Activated CD8-positive, alpha-beta memory T cell treated with anti-CD3 and anti-CD28 coated beads, Interleukin-2, amount 50 U/mL, for 4 hours (primary cell): ENCODE measurements at places on chromosomes 5 and 9.
A peak's percentile ranks its signal among the peaks of the same experiment; 100 is the strongest.

DNA sequence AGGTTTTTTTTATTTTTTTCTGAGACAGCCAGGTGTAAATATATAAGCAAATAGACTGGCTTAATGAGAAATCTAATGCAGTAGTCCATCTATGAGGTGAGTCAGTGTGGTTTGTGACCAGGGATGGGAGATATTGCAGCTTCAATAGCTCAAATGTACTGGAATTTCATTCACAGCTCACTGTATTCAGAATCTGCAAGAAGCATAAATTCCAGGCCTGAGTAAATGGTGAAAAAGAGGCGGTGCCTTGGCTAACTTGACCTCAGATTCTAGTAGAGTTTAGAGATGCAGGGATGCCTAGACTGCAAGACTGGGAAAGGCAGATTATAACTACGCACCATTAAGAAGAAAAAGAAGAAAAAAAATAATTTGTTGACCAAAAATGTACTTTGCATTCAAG lies 151.9 kb upstream of the SMC2 start:
- no peak for DNase-seq

GRCh38 chr9:85332487-85332886 lies 409.3 kb downstream of the AGTPBP1 start:
- DNase-seq = no peak

- DNase-seq = no peak
Observed at GRCh38 chr9:137058521-137059234, 4.8 kb upstream of the ENTPD2 start.

GRCh38 chr9:113928269-113928668 lies 52.2 kb downstream of the ZNF618 start:
- no peak for DNase-seq

DNA sequence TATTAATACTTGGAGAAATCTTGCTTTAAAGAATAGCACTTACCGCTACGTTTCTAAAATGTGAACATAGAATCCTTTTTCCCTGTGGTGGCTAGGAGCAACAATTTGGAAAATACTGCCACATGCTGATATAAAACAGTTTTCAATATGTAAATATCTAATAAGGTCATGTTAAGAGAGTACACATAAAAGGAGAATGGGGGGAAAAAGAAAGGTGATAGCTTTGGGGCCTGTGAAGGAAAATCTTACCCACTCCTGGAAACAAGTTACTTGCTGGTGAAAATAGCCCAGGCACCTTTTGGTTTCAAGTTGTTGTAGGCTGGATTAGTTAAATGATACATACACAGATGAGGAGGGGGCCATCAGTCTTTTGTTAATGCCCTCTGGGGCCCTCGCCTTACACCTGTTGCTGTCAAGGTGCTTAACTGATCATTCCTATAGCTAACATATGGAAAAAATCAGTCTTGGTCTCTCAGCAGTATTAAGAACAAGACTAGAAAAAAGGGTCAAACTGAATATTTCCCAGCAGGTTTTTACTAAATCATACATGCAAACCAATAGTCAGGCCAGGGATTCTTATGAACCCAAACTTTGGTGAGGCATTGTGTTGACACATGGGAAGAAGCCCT lies 24.1 kb downstream of the FYB1 start:
- DNase-seq = no peak

DNA sequence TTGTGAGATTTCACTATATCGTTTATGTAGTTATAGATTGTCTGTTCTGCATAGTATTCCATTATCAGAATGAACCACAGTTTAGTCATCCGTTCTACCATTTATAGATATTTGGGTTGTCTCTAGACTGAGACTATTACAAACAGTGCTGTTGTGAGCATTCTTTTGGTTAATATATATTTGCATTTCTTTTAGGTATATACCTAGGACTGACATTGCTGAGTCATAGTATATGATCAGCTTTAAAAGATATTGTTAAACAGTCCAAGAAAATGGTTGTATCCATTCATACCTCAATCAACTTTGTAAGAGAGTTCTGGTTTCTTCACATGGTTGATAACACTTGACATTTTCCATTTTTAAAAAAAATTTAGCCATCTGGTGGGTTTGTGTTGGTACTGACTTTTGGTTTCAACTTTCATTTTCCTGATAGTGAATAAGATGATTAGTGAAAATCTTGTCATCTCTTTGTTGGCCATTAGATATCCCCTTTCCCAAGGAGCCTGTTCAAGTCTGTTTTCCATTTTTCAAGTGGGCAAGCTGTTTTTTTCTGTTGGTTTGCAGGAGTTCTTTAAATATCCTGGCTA lies 22.9 kb upstream of the ADAM19 start:
- DNase-seq = no peak

DNA sequence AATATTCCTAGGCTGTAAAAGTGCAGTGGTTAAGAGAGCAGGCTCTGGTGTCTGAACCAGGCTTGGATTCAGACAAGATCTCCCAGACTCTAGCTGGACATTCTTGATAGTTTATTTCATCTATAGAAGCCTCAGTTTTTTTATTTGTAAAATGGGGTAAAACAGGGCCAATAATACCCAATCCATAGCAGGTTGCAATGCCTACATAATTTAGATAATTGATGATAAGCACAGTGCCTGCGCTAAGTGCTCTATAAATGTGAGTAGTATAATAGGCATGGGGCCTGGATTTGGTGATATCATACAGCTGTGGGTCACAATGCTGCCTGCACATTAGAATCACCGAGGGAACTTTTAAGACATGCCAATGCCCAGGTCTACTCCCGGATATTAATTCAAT lies 603.5 kb downstream of the ISL1 start:
- no peak for DNase-seq

- DNase-seq = no peak
Observed at GRCh38 chr5:122424132-122424531, 112.1 kb downstream of the SNCAIP start.

DNA sequence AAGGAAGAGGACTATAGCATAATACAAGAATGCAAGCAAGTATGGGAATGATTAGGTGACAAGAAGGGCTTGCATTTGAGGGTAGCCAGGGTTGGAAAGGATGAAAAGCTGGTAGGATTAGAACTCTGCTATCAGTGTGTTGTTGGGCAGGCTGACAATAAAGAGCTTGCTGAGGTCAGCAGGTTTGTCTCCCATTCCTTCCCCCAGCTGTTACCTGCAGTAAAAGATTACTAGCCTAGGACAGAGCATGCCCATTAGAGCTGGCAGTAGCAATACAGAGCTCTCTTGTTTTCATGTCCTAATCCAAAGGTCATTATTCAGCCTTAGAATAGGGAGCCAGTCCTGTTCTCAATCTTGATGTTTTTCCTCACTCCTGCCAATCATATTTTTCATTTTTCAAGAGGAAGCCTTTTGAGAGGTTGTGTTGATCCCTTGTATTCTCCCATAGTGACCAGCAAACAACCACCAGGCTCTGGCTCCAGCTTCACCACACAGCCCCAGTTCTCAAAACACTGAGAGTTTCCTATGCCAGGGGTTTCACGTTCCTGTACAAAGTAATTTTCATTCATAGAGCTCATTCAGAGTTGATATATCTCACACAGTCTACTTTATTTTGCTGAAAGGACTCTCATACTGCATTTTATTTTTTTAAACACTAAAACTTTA lies 71.7 kb downstream of the OR2K2 start:
- no peak for DNase-seq

GRCh38 chr5:132953710-132954109 lies 9.7 kb downstream of the AFF4 start:
- no peak for DNase-seq

- DNase-seq = no peak
Observed at GRCh38 chr5:176806137-176806536, 4.2 kb upstream of the UNC5A start.

DNA sequence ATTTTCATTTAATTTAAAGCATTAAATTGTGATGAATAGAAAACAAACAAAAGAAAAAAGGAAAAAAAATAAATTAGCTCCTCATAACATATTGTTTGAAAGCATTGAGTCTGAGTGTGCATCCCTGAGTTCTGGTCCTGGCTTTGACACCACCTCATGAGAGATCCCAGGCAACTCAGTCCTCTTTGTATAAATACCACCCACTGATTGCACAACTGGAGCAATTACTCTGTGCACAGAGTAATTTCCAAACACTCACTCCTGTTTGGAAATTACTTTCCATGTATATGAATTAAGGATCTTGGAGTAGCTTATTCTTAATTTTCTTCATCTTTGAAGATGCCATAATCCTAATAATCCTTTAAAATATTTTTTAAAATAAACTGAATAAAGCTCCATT lies 59.4 kb upstream of the C5orf46 start:
- no peak for DNase-seq

DNA sequence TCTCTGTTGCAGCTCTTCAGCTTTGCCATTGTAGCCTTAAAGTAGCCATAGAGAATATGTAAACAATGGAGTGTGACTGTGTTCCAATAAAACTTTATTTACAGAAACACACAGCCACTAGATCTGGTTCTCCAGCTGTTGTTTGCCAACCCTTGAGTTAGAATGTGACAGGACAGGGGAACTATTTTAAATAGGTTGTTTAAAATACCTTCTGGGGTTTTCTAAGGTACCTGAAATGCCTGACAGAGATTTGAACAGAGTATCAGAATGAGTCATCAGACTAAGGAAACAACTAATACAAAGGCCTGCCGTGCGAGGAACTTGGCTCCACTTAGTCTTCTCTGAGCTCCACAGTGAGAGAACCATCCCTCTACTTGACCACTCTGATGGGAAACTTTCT lies 85.4 kb downstream of the HSD17B4 start:
- no peak for DNase-seq

GRCh38 chr5:865771-866170 lies 15.0 kb upstream of the ZDHHC11 start:
- DNase-seq = no peak

DNA sequence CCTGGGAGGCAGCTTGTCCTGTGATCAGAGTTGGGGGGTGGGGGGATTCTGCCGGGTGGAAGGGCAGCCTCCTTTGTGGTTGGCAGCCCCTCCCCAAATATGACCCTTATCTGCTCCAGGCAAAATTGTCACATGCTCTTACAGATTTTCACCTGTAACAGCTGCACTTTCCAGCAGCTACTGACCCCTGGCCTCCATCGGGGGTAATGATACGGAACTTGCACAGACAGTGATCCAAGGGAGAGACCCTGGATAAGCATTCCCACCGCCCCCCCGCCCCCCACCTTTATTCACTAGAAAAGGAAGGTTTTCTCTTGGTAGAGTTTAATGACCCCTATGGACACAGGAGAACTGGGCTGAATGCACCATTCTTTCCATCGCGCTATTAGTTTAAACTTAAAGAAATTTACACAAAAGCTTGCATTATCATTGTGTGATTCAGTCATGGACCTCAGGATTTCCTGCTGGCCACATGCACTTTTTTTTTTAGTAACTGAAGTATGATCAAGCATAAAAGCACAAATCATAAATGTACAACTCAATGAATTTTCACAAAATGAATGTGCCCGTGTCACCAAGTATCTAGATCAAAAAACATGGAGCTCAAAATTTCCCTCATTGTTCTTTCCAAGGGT lies 10.7 kb upstream of the ZBTB34 start:
- no peak for DNase-seq

DNA sequence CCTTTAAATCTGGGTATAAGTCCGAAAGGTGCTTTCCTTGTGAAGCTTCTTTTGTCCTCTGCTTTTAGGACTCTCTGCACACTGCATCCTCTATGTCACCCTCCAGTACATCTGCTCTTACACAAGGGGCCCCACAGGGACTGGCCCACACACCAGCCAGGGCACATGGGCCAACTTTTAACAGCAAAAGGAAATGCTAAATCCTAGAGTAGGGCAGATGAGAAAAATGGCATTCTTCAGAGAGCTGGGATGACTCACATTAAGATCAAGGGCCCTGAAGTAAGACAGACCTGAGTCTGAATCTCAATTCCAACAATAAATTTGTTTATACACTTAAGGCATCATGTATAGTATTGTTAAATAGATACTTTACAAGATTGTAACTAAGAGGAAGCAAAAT lies 40.3 kb upstream of the CDKN2B start:
- no peak for DNase-seq

DNA sequence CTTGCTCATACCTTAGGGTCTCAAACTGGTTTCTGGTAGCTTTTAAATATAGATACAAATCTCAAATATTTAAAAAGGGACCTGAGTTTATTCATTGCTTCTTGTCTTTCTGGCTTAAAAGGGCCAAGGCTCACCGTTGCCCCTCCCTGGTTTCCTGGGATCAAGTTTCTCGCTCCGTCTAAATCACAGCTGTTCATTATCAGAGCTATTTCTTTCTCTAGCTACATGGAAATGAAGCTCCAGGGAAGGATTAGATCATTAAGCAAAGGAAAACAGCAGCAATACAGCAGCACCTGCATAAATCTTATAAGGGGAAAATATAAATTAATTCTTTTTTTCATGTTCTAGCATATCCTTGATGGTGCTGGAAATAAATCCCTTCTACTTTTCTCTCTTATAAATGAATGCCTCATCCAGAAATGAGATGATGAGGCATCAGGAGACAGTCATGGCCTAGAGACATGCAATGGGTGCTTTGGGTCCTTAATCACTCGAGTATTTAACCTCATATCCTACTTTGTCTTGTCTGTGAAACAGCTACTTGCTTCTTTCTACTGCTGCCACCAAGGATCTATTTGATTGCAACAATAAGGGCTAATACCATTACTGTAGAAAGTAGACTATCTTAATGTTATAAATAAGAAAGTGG lies 320.1 kb downstream of the TRPM3 start:
- DNase-seq = no peak

DNA sequence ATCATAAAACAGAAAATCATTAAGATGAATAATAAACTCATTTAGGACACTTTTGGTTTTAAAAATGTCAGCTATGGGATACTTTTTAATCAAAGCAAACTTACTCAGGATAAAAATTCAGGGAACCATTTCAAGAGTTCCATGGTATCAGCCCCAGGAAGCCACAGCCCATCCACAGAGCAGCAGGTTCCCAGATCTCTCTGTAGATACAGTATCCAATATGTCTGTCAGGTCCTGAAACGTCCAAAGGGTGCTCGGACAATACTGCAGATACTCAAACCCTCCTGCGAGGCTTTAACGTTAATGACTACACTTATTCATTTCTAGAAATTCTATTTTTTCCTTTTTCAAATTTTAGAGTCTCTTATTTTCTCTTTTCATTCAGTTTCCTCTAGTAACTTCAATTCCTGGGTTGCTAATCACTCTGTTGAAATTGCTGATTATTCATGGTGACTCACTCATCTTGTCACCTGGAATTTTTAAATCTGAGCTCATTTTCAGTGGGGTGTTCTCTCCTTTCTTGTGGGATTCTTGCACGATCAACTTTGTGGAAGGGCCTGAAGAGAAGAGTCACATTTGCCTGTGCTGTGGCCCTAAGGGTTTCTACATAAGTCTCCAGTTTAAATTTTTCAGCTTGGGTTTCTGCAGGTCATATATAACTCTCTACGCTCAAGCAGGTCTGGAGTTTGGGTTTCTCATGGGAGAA lies 435.8 kb downstream of the CTNND2 start:
- no peak for DNase-seq

GRCh38 chr5:17732351-17732923 lies 98.2 kb downstream of the TAF11L14 start:
- no peak for DNase-seq

- no peak for DNase-seq
Observed at GRCh38 chr9:7298123-7298522, 501.5 kb downstream of the DMAC1 start.

- DNase-seq = peak; percentile 54
Observed at GRCh38 chr5:119343766-119344165, 12.1 kb upstream of the TNFAIP8 start.
